ENCODE measurements at places on chromosomes 13 and 19. TPM values are rescaled to one million over a fixed set of nuclear protein-coding genes. Genes with fewer than 3 reads are reported as not detected.
A peak's percentile ranks its signal among the peaks of the same experiment; 100 is the strongest.

FBN3 gene
- not detected for total RNA-seq

DIAPH3 gene
- 1.3 TPM for total RNA-seq

EID2B gene
- 5.3 TPM for total RNA-seq

SRRM5 gene
- total RNA-seq = 0.59 TPM

ZNF571 gene
- 9.4 TPM for total RNA-seq

GRCh38 chr13:45055198-45055901, 65.0 kb upstream of the GTF2F2 start:
- DNase-seq = no peak

DNA sequence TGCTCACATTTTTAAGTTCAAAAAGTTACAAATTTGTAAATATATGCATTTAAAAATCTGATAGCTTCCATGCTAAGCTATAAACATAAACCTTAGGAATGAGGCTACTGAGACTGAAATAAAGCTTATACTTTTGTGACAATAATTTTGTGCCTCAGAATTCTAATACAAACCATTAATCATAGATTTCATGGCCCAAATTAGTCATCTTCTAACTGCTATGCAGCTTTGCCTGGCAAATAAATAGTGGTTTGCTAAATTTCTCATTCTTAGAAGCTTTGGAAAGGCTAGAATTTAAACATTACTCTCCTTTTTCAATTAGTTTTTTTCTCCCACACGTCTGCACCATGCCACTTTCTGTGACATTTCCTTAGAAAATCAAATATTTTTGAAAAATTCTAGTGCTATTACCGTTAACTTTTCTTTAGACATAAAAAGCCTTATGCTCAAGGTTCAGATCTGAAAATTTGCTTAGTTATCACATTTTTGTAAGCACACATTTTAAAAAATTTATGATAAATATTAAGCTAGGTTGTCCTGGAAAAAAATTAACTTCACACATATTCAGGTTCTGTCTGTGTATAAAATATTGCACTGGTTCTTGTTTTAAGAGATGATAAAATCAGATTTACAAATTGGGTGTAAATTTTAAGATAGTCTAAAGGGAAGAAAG, 46.9 kb downstream of the FNDC3A start:
- DNase-seq = no peak

GRCh38 chr19:1133471-1133929, 29.7 kb downstream of the GPX4 start:
- DNase-seq = no peak

DNA sequence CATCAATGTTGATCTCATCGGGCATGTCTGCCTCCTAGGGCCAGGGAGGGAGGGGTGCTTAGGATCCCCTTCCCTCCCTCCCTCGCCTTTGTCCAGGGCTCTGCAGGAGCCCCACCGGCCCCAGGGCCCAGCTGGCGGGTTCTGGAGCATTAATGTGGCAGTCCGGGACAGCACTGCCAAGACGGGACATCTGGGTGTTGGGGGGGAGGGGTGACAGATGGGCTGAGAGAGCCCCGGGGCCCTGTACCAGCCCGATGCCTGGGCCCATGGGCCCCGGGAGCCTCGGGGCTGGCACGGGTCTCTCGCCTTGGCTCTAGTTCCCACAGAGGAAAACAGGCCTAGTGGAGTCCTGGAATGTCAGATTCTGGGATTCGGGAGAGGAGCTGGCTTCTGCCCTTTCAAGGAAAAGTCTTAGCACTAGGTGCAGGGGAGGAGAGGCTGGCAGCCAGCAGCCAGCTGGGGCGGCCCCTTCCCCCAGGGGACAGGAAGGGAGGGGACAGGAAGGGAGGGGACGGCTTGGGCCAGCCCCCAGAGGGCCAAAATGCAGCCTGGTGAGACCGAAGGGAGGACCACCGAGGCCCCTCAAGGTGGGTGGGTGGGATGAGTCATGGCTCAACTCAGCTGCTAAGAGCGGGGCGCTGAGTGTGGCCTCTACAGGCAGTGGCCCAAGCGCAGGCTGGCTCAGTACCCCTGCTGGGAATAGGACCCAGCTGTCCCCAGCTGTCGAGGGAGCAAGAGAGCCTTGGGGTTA, 3.1 kb downstream of the PPP1R14A start:
- DNase-seq = peak; percentile 82

DNA sequence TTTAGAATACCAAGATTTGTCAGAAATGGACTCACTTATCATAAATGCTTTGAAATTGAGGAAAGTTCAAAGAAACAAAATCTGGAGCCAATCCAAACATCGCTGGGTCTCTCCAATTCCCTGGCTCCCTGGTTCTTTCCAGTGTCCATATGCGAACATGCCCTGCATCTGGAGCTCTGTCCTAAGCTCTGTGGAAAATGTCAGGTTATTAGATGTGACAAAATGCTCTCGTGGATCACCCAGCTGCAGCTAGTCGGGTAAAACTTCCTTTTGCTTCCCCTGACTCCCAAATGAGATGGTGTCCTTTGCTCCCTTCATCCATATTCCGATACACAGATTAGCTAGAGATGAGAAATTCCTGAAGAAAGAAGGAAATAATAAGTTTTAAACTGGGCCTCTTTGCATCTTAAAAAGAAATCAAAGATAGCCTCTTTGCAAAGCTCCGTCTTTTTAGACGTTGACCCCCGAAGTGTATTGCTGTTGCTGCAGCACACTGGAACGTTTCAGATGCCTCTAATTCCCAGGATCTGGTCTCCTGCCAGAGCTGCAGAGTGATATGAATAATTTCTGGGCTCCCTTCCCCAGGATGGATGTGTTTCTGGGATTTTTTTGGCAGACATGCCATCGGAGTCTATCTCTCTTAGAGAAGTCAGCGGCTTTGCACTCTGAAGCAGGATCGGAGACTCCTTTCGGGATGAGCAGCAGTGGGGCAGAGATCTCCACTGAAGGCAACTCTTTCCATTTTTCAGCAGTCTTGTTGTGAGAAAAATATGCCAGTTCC, 102.9 kb downstream of the TEX26 start:
- DNase-seq = no peak

All from spleen (tissue), 13 donors.